ENCODE measurements at places on chromosomes 2 and 18.
A peak's percentile ranks its signal among the peaks of the same experiment; 100 is the strongest.

GRCh38 chr2:238291550-238292281 is 3.3 kb upstream of the PER2 start:
- no peak for DNase-seq

DNA sequence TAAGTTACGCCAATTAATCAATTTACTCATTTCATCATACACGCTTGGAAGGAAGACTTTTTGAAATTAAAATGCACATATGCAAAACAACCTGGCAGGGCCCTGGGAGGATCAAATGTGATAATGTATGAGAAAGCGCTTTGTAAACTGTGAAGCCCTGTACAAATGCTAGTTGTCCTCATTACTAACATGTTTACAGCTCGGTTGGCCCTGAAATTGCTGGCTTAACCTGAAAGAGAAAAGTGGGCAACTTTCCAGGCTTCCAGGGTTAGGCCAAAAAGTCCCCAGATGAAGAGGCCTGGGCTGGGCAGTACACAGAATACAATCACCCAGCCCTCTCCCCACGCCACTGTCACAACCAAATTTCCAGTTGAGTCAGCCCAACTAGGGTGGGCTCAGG is 60.2 kb downstream of the DNMT3A start:
- DNase-seq = no peak

GRCh38 chr18:8450013-8450412 is 159.2 kb upstream of the RAB12 start:
- no peak for DNase-seq

DNA sequence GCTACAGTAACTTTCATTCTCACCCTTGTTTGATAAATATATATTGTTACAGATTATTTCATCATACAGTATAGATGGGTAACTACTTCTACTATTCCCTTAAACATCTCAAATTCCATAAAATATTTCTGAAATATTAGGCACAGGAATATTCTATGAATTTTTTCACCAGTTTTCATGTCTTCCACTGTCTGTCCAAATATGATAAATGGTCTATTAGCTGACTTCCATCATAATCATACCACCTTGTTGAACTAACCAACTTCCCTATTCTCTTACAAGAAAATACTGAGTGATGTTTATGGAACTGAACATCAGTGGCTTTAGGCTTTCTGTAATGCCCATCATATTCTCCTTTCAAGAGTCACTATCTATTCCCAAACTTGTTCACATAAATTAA is 82.4 kb downstream of the TRAPPC8 start:
- no peak for DNase-seq

- DNase-seq = peak; percentile 86
Measured at GRCh38 chr2:24456599-24457556, 34.2 kb upstream of the NCOA1 start.

DNA sequence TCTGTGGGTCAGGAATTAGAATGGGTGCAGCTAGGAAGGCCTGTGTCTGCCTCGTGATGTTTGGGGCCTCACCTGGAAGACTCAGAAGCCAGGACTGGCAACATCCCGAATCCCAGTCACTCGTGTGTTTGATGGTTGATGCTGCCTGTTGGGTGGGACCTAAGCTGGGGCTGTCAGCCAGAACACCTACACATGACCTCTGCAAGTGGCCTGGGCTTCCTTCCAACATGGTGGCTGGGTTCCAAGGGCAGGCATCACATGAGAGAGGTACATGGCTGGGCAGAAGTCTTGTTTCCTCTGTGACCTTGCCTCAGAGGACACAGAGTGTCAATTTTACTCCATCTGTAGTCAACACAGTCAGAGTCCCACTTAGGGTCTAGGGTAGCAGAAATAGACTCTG is 177.8 kb downstream of the GBX2 start:
- DNase-seq = no peak

- no peak for DNase-seq
Measured at GRCh38 chr18:4672162-4672561, 217.1 kb upstream of the DLGAP1 start.

DNA sequence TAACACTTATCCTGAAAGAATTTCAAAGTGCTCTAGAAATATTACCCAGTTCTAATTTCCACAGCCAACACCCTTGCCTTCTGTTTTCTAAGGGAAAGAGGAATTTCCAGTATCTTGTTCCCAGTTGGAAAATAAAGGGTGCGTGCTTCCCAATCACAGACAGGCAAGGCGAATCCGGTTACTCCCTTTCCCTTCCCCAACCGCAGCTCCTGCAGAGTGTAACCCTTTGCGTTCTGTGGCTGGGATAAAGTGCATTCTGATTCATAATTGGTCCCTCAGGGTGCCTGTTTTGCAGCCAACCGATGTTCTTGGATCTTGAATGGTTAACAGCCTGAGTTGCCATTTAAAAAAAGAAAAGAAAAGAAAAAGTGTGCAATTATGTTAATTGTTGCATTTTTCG is 40.6 kb upstream of the PGAP1 start:
- DNase-seq = peak; percentile 54

GRCh38 chr2:11718606-11719005 is 27.8 kb upstream of the LPIN1 start:
- DNase-seq = no peak

DNA sequence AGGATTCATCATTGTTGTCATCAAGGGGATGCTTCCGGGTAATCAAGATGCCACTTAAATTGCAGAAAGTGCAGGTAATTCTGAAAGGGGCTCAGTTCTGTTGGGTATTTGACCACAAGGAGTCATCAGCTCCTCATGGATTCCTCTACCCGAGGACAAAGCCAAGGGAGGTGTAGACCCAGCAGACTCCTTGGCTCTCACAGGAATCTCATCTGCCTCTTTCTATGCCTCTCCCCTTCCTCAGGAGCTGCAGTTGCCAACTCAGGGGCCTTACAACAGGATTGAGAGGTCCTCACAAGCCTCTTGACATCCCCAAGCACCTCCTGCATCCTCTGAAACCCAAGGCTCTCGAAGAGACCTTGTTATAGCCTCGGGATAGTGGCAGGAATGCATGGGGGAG is 44.0 kb downstream of the ITGB6 start:
- no peak for DNase-seq

DNA sequence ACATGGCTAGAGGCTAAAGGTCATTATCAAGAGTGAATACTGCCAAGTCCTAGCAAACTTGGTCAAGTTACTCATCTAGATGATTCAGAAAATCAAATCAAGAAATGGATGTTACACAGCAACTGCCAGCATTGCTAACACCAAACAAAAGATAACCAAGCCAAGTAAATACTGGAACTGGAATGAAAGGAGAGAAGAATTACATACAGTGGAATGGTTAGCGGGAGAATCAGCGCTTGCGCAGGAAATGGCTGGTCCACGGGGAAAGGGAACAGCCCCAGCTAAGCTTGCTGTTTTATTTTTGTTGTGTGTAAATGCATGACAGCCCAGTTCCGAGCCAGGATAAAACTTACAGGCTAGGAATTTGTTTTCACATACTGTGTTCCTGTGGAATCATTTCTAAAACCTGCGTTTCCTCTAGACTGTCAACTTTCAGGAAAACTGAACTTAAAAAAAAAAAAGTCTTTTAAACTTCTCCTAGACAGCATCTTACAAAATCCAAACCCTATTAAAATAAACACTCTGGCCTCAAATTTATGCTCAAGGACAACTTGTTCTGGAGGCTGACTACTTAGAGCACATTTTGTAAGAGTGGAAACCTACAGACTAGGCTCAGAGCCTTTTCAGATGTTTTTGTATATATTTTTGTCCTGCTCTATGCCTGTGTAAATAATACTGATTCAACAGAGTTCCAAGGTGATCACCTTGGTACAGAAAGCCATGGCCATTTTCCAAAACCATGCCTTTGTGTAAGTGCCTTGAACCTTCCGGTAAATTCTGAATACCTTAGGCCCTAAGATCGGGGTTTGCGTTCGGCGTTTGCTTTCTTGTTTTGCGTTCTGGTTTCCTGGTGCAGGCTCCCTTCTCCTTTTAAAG is 30.7 kb upstream of the TXNDC2 start:
- no peak for DNase-seq

DNA sequence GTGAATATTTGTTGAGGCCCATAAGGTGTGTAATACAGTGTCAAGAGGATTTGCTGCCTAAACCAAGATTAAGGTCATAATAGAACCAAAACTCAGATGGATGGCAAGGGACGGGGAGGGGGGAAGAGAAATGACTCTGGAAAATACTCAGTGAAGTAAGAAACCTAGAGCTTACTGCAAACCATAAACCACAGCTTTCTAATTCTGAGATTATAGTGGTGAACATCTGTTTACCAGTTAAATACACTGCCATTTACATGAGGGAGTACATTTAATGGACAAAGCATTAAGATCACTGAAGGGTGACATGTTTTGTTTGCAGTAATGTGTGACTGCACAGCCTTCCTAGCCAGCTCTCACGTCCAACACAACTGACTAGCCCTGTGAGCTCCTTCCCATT is 19.8 kb downstream of the EVX2 start:
- no peak for DNase-seq

- no peak for DNase-seq
Measured at GRCh38 chr18:24868760-24869237, 408.4 kb downstream of the HRH4 start.

GRCh38 chr2:29117636-29118303 is 2.6 kb downstream of the CLIP4 start:
- no peak for DNase-seq

GRCh38 chr2:20148426-20148922 is 76.5 kb downstream of the SDC1 start:
- no peak for DNase-seq

DNA sequence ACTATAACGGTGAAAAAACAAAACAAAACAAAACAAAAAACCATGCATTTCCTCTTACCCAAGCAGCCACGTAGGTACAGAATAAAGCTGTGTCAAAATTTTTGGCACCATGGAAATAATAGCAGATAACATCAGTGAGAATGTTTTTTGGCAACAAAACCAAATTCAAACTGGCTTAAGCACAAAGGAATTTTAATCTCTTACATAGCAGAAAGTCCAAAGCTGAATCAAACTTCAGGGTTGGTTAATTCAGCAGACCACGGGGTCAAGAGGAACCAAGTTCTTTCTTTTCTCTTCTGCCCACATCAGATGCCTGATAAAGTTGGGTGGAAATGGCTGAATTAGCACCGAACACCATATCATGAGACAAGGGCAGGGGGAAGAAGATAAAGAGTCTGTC is 129.5 kb downstream of the PAX3 start:
- no peak for DNase-seq

DNA sequence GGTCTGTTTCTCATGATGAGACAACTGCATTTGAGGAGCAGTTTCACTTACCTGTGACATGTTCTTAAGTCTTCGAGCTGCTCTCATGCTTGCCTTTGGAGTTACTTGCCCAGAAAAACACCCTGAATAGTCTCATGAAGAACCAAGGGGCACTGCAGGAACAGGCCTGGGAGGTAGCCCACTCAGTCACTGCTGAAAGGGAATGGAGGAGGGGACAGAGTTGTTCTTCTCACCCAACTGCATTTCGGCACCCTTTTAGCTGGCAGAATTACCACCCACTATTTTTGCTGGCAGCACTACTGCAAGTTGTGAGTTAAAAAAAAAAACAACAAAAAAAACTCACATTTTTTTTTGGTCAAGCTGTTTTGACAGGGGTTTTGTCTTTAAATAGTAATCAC is 181.9 kb downstream of the PTPRM start:
- no peak for DNase-seq

- no peak for DNase-seq
Measured at GRCh38 chr2:227799202-227799601, 14.4 kb upstream of the CCL20 start.

GRCh38 chr18:59382383-59382782 is 23.3 kb upstream of the LMAN1 start:
- no peak for DNase-seq

DNA sequence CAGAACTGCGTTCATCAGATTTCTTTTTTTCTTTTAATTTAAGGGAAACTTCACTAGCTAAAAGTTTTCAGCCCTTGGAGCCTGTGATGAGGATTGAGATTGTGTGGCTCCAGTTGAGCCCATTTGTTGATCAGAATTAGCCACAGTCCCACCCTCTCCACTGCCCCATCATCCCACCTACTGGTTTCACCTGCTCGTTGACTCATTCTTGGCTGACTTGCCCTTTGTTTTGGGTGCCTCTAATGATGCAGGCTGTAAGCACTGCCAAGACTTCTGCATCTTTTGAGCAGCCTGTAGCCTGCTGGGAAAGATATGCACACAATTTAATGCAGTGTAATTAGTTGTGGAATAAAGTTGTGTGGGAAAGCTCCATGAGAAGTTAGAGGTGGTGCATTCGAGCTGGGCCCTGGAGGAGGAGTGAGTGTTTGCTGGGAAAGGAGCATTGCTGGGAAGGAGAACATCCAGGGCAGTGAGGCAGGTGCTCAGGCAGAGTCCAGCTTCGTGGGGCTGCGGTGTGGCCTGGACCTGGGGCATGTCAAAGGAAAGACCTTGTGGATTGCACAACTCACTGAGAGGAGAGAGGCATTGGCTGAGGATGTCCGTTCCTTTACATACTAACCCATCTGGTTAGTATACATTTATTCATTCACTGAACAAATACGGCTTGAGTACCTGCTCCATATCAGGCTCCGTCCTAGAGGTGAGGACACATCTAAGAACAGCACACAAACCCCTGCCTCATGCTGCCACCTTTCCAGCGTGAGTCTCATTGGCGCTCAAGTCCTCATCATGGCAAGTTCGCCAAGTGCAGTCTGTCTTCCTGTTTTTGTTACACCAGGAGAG is 18.2 kb downstream of the ASPRV1 start:
- no peak for DNase-seq

- no peak for DNase-seq
Measured at GRCh38 chr2:142791335-142791734, 86.1 kb upstream of the KYNU start.

GRCh38 chr2:190587106-190587505 is 52.6 kb upstream of the NEMP2 start:
- DNase-seq = no peak

DNA sequence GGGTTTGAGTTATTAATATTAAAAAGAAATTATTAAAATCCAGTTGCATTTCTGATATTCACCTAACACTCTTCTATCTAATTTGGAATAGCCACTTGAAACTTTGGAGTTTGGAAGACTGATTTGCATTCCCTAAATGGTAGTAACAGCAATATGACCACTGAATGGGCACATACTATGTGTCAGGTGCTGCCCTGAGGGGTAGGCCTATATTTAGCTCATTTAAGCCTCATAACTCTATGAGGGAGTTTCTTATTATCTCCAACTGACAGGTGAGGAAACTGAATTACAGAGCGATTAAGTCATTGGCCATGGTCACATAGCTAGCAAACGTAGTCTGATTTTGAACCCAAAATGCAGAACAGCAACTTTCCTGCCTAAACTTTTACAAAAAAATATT is 77.3 kb downstream of the VWA3B start:
- DNase-seq = no peak

DNA sequence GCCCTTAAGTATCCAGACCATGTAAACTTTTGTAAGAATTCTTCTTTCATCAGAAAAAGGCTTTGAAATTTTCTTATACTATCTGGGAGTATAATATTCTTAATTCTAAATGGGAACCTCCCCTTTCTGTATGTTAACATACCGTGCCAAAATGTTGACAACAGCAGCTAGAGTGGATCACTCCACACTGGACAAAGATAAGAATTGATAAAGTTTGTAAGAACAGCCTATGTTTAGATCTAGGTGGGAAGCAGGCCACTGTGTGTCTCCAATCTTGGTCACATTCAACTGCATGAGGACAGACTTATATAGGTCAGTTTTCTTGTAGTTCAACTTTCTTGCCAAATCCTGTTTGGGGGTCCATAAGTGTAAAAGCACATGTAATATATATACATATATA is 235.7 kb downstream of the RPIA start:
- no peak for DNase-seq

GRCh38 chr2:63424329-63425078 is 163.8 kb downstream of the WDPCP start:
- DNase-seq = peak; percentile 59

GRCh38 chr2:27076323-27076722 is 2.1 kb upstream of the EMILIN1 start:
- DNase-seq = no peak

- DNase-seq = no peak
Measured at GRCh38 chr2:101264360-101264939, 11.8 kb downstream of the CNOT11 start.
